ENCODE measurements at places on chromosomes 7 and 10.

GRCh38 chr10:131929122-131929845 lies 28.5 kb downstream of the PPP2R2D start:
- no peak for DNase-seq

DNA sequence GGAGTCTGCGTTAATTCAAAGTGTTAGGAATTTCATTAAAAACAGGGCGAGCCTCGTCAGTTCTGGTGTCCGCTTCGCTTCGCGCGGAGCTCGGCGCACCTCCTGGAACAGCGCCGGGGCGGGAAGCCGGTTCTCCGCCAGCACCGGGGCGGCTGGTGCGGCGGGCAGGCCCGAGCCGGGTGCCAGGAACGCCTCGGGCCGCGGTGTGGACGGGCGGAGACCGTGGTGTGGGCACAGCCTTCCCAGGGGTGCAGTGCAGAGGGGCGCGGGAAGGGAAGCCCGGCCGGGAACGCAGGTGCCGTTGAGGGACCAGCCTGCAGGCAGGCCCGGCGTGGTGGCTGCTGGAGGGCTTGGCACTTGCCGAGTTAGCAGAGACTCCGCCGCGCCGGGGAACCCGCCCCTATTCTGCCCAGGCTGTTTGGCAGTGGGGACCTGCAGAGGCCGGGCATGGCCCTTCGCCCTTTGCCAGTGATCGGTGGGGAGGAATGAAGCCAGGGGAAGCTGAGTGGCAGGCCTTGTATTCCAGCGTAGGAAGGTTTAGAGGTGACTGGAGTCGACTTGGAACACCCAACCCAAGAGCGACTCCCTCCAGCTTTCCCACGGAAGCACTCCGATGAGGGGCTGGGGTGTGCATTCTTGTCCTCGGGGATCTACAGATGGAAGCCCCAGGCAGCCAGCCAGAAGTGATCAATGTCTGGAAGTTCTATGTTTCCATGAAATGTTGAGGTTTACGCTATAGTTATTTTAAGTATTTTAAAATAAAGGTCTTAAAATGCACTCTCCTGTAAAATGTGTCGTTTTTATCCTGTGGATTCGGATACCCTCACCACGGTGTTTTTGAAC lies 945 bp upstream of the RHEB start:
- DNase-seq = no peak

DNA sequence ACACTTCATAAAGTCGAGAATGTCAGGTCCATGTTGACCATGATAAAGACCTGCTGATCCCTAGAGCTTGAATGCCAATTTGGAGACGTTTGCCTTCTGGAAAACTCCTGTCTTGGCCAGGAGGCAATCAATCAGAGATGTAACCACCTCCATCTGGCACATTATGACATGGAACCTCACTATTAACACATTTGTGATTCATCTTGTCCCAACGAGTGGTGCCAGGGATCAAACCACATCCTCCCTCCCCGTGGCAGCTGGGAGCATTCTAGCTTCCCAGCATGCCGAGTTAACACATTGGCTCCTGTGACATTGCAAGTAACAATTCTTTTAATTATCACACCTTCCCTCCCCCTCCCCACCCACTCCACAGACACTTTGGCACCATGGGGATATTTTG lies 84.0 kb upstream of the PPP1R17 start:
- DNase-seq = no peak

GRCh38 chr7:51262796-51263531 lies 53.6 kb downstream of the COBL start:
- DNase-seq = no peak

DNA sequence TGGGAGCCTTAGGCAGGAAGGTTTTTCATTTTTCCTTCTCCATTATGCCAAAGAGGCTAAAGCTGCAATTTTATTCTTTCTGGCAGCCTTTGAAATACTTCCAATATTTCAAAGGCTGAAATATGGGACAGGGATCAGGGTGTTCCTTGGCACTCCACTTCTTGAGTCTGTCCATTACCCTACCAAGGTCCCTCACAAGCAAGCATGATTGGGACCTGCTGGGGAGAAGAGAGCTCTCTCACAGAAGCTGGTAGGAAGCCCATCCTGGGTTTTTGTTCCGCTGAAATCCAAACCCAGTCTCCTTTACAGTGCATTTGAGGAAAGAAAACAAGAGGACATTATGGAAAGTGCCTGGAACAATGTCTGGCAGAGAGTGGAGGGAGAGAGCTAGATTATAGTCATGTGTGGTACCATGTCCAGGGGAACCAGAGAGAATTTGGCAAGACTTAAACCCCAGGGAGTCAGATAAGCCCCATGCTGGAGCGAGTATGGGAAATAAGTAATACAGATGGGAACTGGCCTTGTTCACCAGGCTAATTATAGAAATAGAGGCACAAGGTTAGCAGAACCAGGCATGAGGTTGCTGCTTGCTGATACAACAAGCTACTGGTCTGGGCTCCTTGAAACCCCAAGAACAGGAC lies 104.7 kb downstream of the LSM5 start:
- no peak for DNase-seq

Data from CD4-positive, alpha-beta T cell treated with Interleukin-4 for 4 hours (primary cell).